ENCODE measurements at places on chromosomes 13 and 19. TPM values are rescaled to one million over a fixed set of nuclear protein-coding genes. Genes with fewer than 3 reads are reported as not detected.

CDK8 gene
- total RNA-seq: 21.4 TPM

NLRP7 gene
- 5.0 TPM for total RNA-seq

S1PR4 gene
- 0.28 TPM for total RNA-seq

NXNL1 gene
- total RNA-seq: not detected

CCDC122 gene
- 10.5 TPM for total RNA-seq

SIGLEC6 gene
- total RNA-seq: 0.37 TPM

UBE2L5 gene
- total RNA-seq: not detected

ZNF45 gene
- 12.2 TPM for total RNA-seq

SMAD9 gene
- 0.71 TPM for total RNA-seq

WDR87 gene
- total RNA-seq: not detected

TLE6 gene
- total RNA-seq: 3.1 TPM

IGFL1 gene
- not detected for total RNA-seq

RFPL4A gene
- not detected for total RNA-seq

KLF5 gene
- 2.4 TPM for total RNA-seq

ZNF99 gene
- total RNA-seq: 0.05 TPM

CEACAM8 gene
- total RNA-seq: not detected

ZNF724 gene
- 59.0 TPM for total RNA-seq

AP1M2 gene
- total RNA-seq: 127 TPM

All from WTC11 (cell line).